Activated CD4-positive, alpha-beta T cell treated with anti-CD3 and anti-CD28 coated beads, Interleukin-2, amount 50 U/mL, for 24 hours (primary cell): ENCODE measurements at places on chromosomes 11 and 22.

GRCh38 chr11:43234881-43235280 lies 76.9 kb upstream of the API5 start:
- no peak for DNase-seq

GRCh38 chr11:13465909-13466371 lies 2.9 kb upstream of the BTBD10 start:
- DNase-seq = no peak

DNA sequence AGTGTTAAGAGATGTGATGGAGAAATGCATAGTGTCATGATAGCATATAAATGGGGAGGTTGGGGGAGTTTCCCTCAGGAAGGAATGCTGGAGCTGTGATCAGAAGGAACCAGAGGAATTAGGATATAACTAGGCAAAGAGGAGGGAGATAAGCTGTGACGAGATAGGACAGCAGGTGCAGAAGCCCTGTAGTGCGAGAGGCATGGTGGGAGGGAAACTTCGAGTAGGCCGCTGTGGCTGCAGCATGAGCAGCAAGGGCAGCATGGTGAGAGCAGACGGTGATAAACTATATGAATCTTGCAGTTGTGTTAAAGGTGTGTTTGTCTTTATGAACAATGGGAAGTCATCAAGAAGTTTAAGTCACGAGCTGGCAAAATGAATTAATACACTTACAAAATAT lies 109.9 kb downstream of the EMSY start:
- DNase-seq = no peak

GRCh38 chr22:20575724-20576444 lies 68.5 kb downstream of the MED15 start:
- no peak for DNase-seq

GRCh38 chr11:107962181-107962580 lies 33.9 kb downstream of the RAB39A start:
- DNase-seq = no peak

DNA sequence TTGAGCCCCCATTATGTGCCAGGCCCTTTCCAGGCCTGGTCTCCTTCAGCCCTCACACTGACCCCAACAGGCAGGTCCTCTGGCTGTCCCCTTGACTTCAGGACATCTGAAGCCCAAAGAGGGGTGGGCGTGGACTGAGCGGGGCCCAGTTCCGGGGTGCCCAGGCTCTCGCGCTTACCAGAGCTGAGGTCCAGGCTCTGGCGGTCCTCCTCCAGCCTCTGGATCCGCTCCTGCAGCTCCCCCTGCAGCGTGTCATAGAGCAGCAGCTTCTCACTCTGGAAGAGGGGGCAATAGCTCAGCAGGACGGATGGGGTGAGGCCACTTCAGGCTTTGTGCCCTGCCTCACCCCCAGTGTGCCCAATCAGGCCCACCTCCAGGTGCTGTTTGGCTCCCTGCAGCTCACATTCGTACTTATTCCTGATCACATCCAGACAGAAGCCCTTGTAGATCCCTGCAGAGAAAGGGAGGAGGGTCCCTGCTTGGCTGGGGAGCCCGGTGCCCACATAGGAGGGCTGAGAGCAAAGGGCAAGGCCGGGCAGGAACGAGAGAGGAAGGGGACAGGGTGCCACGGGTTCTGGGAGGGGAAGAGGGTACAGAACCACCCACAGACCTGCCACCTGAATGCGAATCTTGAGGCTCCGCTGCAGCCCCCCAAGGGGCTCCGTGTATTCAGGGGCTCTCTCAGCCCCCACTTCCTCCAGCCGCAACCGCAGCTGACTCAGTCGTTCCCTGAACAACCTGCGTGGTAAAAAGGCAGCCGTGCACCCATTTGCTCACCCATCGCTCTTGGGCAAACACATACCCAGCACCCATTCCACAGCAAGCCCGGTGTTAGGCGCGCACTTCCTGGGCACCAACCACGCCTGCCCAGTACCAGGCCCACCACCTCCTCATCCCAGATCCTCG lies 4.1 kb downstream of the BRMS1 start:
- DNase-seq = no peak

DNA sequence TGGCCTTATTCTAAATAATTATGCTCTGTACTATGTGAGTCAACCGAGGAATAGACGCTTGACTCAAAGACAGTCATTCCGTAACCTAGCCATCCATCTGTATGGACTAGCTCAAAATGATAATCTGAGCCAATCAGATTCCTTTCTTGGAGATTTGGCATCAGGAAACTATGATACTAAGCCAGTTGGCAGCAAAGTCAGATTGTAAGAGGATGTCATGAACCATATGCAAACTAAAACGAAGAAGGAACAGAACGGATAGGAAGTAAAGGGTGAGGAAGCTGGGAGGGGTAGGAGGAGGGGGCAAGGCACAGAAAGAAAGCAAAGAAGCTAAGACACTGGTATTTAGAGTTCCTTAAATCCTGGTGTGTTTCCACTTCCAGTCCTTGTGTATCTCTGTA lies 10.7 kb upstream of the SESN3 start:
- DNase-seq = no peak

GRCh38 chr11:85407648-85408047 lies 219.5 kb downstream of the DLG2 start:
- no peak for DNase-seq

DNA sequence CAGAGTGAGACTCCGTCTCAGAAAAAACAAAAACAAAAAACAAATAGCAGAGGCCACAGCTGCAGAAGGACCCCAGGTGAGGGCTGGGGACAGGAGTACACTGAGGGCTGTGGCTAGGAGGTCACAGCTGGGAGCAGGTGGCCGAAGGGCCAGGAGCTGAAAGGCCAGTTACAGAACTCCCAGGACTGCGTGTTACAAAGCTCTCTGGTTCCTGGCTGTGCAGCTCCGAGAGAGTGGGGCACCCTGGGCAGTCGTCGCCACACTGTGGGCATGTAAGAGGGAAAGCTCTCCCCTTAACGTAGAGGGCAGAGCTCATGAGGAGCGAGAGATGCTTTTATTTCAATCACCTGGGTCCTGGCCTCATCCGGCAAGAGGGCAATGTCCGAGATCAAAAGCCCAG lies 10.1 kb upstream of the NCF4 start:
- DNase-seq = no peak

DNA sequence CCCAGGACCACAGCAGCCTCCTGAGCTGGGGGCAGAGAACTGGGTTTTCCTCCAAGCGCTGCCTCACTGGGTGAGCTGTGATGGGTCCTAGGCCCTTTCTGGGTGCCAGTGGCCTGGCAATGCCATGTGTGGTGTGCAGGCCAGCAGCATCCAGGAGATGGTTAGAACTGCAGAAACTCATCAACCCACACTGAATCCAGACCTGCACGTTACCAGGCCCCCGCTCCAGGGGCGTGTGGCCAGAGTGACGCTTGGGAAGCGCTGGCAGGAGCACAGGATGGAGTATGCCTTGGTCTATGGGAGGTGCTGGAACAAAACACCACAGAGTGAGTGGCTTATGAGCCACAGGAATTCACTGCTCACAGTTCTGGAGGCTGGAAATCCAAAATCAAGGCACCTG lies 97.0 kb downstream of the MN1 start:
- no peak for DNase-seq

GRCh38 chr22:29623553-29624169 lies 20.2 kb downstream of the NF2 start:
- no peak for DNase-seq

GRCh38 chr11:25052844-25053243 lies 556.0 kb downstream of the LUZP2 start:
- DNase-seq = no peak

GRCh38 chr11:36110668-36111410 lies 167.0 kb downstream of the LDLRAD3 start:
- no peak for DNase-seq

DNA sequence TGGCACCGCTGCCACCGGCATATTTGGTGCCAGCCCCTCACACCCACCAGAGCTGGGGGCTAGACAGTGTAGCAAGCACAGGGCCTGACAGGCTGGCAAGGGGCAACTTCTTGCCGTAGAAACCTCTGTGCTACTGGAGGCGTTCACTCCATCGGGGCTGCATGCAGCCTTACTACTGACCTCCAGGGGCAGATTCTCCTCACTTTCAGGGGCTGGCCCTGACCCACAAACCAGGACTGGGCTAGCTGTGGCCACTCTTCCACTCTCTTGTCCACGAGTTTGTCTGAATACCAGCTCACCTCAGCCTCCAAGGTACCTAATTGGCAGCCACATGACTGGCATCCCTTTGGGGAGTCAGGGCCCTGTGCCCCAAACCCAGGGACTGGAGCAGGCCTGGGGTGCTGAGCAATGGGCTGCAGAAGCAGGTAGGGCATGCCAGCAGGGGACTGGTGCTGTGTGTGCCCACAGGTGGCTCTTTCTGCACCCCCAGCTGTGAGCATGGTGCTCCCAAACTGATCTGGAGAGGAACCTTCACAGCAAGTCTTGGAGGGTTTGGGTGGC lies 2.1 kb upstream of the LMO1 start:
- no peak for DNase-seq

GRCh38 chr11:81497202-81497804 lies 1236.4 kb downstream of the FAM181B start:
- no peak for DNase-seq

- DNase-seq = no peak
Observed at GRCh38 chr11:61870541-61871031, 20.8 kb downstream of the FADS3 start.

GRCh38 chr22:37480387-37481346 lies 5.5 kb downstream of the MFNG start:
- DNase-seq = no peak

DNA sequence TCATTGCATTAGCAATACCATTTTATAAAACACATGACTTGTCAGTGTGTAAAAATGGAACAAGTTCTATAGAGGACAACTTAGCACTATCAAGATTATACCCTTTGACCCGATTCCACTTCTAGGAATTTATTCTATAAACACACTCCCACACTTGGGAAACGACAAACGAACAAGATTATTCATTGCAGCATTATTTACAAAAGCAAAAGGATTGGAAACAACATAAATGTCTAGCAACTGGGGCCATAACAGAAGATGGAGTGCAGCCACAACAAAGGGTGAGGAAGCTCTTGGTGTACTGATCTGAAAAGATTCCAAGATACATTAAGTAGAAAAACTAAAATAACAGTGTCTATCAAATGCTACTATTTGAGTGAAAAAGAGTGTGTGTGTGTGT lies 2.3 kb upstream of the IRAG1 start:
- no peak for DNase-seq

- DNase-seq = no peak
Observed at GRCh38 chr11:33185756-33186155, 24.5 kb upstream of the CSTF3 start.

- no peak for DNase-seq
Observed at GRCh38 chr11:102464859-102465500, 12.4 kb upstream of the TMEM123 start.

- no peak for DNase-seq
Observed at GRCh38 chr11:78478536-78478935, 60.9 kb upstream of the GAB2 start.

DNA sequence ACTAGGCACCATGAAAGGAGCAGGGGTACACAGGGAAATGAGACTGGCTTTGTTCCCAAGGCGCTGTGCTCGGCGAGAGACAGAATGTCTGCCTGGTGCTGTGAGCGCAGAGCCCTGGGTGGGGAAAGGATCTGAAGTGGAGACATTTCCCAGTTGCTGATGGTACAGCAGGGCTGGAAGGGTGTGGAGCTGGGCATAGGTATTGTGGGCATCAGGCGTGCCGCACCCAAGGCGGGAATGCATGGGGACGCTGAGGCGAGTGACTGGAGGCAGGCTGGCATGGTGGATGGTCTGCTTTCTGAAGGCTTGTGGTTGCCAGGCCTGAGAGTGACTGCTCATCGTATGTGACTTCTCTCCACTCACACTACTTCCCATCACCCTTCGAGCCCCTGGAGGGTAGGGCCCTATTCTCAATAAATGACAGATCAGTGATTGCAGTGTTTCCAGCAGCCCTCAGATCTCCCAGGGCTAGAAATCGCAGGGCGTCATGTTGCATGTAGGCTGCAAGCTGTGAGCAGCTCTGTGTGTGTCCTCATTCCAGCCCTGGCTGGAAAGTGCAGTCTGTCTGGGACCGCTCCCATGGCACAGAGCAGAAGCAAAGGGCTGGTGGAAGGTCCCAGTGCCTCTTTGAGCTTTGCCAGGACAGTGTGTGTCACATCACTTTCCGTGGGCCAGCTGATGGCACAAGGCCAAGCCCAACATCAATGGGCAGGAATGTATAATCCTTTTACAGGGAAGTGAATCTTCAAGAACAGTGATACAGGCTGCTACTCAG lies 67.7 kb downstream of the TBC1D22A start:
- DNase-seq = no peak

GRCh38 chr11:3158821-3159220 lies 6.3 kb downstream of the OSBPL5 start:
- DNase-seq = no peak
